ENCODE measurements at places on chromosomes 13 and 19. TPM values are rescaled to one million over a fixed set of nuclear protein-coding genes. Genes with fewer than 3 reads are reported as not detected.

ZNF208 gene
- 0.33 TPM for total RNA-seq

SWSAP1 gene
- total RNA-seq: 0.50 TPM

FAM216B gene
- not detected for total RNA-seq

ZNF112 gene
- 9.6 TPM for total RNA-seq

CEACAM8 gene
- not detected for total RNA-seq

ERICH6B gene
- total RNA-seq: not detected

PRR36 gene
- under 0.01 TPM for total RNA-seq

C3 gene
- 42.7 TPM for total RNA-seq

CDX2 gene
- not detected for total RNA-seq

SPIB gene
- not detected for total RNA-seq

ZSCAN18 gene
- 56.6 TPM for total RNA-seq

TJP3 gene
- not detected for total RNA-seq

HSH2D gene
- total RNA-seq: not detected

CYP4F2 gene
- total RNA-seq: not detected

GYS1 gene
- total RNA-seq: 53.4 TPM

NLRP8 gene
- total RNA-seq: not detected

Data from smooth muscle cell of trachea (primary cell).